ENCODE measurements at places on chromosomes 12 and 14.

GRCh38 chr14:68675233-68675577, 117.7 kb downstream of the ZFP36L1 start:
- no peak for DNase-seq

GRCh38 chr14:61101803-61102548, 120.9 kb downstream of the SLC38A6 start:
- DNase-seq = peak; percentile 80

- no peak for DNase-seq
Measured at GRCh38 chr14:73870525-73871235, 16.0 kb upstream of the ZNF410 start.

DNA sequence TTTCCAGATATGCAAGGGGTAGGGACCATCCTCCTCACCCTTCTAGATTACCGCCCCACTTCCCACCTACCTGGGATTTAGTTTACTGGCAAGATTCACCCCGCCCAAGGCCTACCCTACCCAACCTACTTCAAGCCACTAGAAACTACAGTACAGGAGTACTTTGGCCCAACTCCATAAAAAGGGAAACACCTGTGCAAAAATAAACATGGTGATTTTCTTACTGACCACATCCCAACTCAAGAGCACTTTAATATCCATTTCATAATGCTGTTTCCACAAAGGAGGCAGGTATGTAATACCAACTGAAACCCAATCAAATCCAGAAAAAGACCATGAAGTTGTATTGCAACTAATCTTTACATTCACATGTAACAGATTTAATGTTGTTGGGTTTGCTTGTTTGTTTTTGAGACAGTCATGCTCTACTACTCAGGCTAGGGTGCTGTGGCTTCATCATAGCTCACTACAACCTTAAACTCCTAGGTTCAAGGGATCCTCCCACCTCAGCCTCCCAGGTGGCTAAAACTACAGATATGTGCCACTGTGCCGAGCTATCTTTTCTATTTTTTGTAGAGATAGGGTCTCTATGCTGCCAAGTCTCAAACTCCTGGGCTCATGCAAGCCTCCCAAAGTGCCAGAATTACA, 41.7 kb upstream of the RAP1B start:
- no peak for DNase-seq

DNA sequence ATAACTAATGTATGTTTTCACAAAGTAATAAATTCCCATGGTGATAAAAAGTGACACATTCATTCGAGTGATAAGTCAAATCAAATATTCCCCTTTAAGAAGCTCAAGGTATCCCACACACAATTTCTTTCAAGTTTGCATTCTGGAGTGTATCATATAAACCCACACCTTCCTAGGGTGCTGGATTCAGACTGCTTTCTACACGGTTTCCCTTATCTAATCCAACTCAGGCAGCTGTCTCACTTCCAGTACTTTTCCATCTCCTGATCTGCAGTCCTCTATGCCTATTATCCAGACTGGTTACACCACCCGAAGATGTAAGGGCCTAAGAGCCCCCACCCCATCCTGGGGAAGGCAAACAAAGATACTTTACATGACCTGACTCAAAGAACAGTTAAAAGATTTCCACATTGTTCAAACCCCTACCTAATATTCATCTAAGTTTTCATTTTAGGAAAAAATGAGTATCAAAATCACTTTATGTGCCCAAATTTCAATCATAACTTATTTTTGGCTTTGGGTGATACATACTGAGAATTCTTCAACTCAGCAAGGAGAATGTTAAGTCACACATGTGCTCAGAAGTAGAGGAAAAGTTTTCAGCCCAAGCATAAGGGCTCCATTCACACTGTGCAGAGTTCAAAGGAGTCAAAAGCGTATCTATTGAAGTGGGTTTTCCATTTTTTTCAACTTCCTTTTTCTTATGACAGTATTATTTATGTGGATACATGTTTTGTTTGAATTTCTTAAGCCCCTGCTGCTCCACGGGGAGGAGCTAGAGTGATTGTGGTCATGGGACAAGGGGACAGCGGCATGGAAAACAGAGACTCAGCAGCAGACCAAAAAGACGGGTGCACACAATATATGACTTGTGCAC, 41.8 kb downstream of the CORO1C start:
- no peak for DNase-seq
